ENCODE measurements at places on chromosomes 7 and 10.

GRCh38 chr7:42232275-42232674, 4.7 kb downstream of the GLI3 start:
- DNase-seq = no peak

DNA sequence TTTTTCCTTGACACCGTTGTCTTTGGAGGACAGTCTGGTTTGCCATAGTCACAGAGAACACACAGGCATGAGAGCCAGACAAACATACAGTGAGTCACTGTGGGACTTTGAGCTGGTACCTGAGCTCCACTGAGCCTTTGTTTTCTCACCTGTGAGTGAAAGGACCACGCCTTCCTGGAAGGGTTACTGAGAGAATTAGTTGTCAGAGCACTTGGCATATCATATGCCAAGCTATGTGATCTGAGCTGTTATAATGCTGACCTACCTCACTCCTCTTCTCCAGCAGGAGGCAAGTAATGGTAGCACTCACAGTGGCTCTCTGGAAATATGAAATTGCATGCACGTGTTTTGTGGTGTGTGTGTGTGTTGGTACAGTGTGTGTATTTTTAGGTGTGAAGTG, 59.7 kb downstream of the CXCL12 start:
- DNase-seq = no peak

- DNase-seq = no peak
Measured at GRCh38 chr10:80492848-80493521, 38.9 kb downstream of the TSPAN14 start.

- peak; percentile 69 for DNase-seq
Measured at GRCh38 chr10:63268149-63268797, 135.1 kb downstream of the NRBF2 start.

DNA sequence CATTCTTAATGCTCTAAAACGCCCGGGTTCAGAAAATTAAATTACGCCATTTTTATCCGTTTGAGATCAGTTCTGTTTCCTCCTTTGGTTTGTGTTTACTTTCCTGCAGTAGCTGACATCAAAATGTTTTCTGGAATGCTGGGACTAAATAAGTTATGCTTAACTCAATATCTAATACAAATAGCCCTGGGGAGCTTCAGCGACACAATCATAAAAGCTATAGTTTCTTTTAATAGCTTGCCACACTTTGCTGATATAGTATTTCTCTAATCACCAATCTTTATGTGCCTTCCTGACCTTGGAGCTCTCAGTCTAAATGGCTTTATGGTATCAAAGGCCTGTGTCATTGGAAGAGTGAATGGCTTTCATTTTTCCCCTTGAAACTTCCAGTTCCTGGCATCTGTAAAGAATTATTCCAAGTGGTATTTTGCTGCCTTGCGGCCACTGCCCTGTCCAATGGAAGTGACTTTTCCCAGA, 202.7 kb downstream of the HDAC9 start:
- no peak for DNase-seq

Data from hematopoietic multipotent progenitor cell treated with erythropoietin and hydrocortisone succinate and interleukin-3 and kit ligand, for 4 days (in vitro differentiated cells).